Chondrocyte (in vitro differentiated cells): ENCODE measurements at places on chromosomes 2 and 18. TPM values are rescaled to one million over a fixed set of nuclear protein-coding genes. Genes with fewer than 3 reads are reported as not detected.
A peak's percentile ranks its signal among the peaks of the same experiment; 100 is the strongest.

DNA sequence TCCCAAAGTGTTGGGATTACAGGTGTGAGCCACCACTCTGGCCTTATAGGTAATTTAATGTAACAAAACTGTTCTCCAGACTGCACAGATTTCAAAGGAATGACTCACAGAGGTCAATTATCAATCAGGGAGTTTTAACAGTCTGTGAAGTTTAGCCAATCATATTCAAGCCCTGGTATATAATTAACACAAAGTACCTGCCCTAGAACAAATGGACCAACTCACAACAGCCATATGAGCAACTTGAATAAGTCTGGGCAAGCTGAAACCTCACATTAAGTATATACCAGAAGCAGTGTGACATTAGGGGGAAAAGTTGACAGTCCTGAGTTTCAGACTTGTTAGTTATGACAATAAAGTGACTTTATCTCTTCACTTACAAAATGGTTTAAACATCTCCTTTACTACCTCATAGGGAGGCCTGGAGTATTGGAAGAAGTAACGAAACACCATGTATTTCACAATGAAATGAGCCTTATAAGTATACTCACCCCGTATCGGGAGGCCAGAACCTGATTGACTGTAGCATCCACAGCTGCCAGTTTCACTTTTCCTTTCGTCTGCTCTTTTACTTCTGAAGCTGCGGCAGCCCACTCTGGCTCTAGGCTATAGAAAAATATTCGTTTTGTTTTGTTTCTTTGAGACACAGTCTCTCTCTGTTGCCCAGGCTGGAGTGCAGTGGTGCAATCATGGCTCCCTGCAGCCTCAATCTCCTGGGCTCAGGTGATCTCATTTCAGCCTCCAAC, 22.2 kb downstream of the PDIA6 start:
- H3K27ac ChIP-seq, result no peak overlapping the region
- peaks cover 8% of the 10 kb centered on the region for H3K4me1 ChIP-seq
- no peaks in the 10 kb centered on the region for H3K27me3 ChIP-seq
- peaks cover 49% of the 10 kb centered on the region for H3K36me3 ChIP-seq
- no peak for DNase-seq
- H3K4me3 ChIP-seq, result no peak overlapping the region

The PSMA8 gene
- total RNA-seq, result not detected in 3 replicates

The AQP12A gene
- total RNA-seq, result not detected in 3 replicates

The GPR17 gene
- total RNA-seq, result not detected in 3 replicates

GRCh38 chr2:157657858-157658257, 29.2 kb upstream of the ACVR1C start:
- no peaks in the 10 kb centered on the region for H3K36me3 ChIP-seq
- no peak for DNase-seq
- no peak overlapping the region for H3K27ac ChIP-seq
- no peak overlapping the region for H3K4me3 ChIP-seq
- no peaks in the 10 kb centered on the region for H3K4me1 ChIP-seq
- H3K27me3 ChIP-seq, result no peaks in the 10 kb centered on the region

DNA sequence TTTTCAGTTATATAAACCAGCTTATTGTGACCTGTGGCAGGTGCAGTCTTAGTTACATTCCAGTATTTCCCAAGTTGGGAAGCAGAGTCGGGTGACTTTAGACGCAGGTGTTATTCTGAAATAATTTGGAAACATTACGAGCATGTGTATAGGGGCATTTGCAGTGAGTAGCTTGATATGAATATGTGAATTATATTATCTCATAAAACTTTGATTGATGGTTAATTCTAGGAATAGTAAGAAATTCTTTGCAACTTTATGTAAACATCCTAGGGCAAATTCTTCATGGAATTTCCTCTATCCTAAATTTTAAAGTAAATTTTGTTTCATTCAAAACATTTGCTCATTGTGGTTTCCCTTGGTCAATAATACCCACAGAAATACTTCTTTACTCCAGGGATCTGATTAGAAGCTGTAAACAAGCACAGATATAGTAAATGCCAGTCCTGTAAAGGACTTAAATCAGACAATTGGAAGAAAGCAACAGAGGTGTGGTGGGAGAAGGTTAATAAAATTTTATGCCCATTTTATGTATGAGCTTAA, 580.6 kb upstream of the CDH2 start:
- no peak overlapping the region for H3K4me3 ChIP-seq
- H3K36me3 ChIP-seq, result no peaks in the 10 kb centered on the region
- no peaks in the 10 kb centered on the region for H3K27me3 ChIP-seq
- no peak overlapping the region for H3K27ac ChIP-seq
- peaks cover 11% of the 10 kb centered on the region for H3K4me1 ChIP-seq
- no peak for DNase-seq

The EVX2 gene
- not detected in 3 replicates for total RNA-seq

The IL36G gene
- not detected in 3 replicates for total RNA-seq

DNA sequence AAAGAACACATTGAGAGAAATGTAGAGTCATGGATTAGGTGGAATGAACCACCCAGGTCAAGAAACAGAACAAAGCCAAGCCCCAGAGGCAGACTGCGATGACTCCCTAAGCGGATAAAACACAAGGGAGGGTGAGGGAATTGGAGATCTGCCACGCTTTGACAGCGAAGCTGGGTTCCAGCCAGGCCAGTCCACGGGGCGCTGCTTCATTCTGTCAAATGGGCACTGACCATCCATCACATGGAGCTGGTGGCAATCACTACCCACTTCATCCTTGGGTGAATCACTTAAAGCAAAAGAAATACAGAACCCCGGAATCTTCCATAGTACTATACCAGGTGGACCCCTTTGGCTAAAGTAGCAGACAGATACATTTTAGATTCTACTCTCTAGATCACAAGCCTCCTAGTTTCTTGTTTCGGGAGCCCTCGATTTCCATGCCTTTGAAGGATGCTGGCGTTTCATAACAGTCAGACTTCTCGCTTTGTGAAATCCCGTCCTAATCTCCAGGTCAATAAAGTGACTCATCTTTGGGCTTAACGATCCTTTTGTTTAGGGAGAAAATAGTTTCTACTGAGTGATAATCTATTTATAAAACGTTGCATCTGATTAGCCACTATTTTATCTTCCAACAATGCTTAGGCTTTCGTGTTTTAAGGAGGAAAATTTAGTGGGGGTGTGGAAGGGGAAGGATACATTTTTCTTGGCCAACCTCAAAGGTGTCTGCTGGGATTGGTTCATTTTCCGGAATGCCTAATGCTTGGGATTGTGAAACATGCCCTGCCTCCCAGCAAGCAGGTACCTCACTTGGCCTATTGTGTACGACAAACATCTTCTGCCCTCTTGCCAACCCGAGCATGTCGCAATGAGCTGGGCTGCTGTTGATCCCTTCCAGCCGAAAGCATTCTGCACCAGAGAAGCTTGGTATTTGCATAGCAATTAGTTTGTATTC, 44.1 kb upstream of the HDAC4 start:
- H3K27ac ChIP-seq, result no peak overlapping the region
- no peak for DNase-seq
- H3K4me3 ChIP-seq, result no peak overlapping the region
- peaks cover 17% of the 10 kb centered on the region for H3K27me3 ChIP-seq
- H3K4me1 ChIP-seq, result peaks cover 24% of the 10 kb centered on the region
- H3K36me3 ChIP-seq, result no peaks in the 10 kb centered on the region

DNA sequence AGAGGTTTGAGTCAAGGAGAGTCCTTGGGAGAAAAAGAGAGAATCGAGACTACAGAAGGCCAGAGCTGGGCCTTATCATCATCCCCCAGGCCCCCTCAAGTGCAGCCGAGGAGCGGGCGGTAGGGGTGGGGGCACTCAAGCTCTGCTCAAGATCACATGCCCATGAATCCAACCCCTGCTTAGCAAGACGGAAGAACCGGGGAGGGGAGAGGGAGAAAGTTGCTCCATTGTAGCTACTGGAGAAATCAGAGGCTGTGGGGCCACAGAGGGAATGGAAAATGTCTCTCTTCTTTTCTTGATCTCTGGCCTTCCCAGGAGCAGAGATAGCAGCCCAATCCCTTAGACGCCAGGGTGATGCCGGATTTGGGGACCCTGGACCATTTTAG, 14.6 kb downstream of the SLC4A3 start:
- no peaks in the 10 kb centered on the region for H3K27me3 ChIP-seq
- H3K36me3 ChIP-seq, result peaks cover 4% of the 10 kb centered on the region

The HIBCH gene
- 19.1 to 32.4 TPM (median 20.7 TPM) in 3 replicates for total RNA-seq

DNA sequence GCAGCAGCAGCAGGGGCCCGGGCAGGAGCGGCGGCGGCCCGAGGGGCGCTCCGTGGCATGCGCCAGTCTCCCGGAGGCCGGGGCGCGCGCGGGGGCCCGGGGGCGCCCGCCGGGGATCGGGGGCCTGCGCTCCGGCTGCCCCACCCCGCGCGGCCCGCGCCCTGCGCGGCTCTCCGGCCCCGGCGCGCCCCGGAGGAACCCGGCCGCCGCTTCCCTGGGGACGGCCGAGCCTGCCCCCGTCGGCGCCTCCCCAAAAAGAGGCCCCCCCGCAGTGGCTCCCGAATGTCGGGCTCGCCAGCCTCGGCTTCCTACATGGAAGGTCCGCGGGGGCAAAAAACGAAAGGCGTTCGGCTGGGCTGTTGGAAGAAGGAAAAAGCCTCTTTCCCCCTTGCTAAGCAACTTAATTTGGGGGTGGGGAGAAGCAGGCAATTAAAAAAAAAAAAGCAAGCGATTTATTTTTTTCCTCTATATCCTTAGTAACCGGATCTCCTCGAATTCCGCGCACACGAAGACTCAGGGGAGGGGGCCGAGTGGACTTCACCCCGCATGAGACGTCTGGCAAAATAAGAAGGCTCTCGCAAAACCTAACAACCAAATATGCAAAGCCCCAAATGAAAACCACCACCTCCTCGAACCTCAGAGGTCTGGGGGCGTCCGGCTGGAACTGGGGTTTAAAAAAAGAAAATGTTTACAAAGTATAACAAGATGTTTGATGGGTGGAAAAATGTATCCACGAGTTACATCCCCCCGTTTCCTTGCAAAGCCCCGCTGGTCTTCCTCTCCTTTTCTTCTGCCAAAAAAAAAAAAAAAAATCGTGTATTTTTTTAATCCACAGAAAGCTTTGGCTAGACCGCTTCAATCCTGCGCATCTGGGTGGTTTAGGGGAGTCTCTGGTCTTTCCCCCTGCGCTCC, at the start of gene SMAD7:
Gene SMAD7 (minus strand): TSS at position 430 of the 912 bp plus-strand sequence. CDS start 541 bp downstream, outside the sequence.
- H3K27ac ChIP-seq, result peak within 1 kb of the TSS; percentile 95
- peaks cover 38% of the 10 kb centered on the region for H3K4me1 ChIP-seq
- peaks cover 33% of the 10 kb centered on the region for H3K36me3 ChIP-seq
- no peaks in the 10 kb centered on the region for H3K27me3 ChIP-seq

The SCN9A gene
- 30.1 to 32.8 TPM (median 31.0 TPM) in 3 replicates for total RNA-seq

- no peak overlapping the region for H3K27ac ChIP-seq
- peaks cover 3% of the 10 kb centered on the region for H3K27me3 ChIP-seq
- H3K4me3 ChIP-seq, result no peak overlapping the region
Measured at GRCh38 chr18:72752220-72752619, 115.6 kb downstream of the NETO1 start.

The IL18R1 gene
- total RNA-seq, result 0.37 to 1.1 TPM (median 0.49 TPM) in 3 replicates

DNA sequence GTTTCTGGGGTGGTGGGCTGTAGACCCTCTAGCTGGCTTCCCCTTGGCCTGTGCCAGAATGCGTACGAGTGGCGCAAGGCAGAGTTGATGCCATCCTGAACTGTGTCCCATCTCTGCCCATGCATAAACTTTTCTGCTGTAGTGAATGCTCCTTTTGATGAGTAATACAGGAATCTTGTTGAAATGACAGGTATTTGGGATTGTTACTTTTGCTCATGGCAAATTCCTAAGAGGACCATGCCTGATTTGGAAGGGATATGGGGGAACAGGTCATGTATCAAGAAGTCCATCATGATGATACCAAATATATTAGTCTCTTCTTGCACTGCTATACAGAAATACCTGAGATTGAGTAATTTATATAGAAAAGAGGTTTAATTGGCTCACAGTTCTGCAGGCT, 648.0 kb downstream of the SLC4A3 start:
- no peak overlapping the region for H3K4me3 ChIP-seq
- no peak overlapping the region for H3K27ac ChIP-seq
- H3K36me3 ChIP-seq, result no peaks in the 10 kb centered on the region
- H3K4me1 ChIP-seq, result peaks cover 35% of the 10 kb centered on the region
- H3K27me3 ChIP-seq, result no peaks in the 10 kb centered on the region

DNA sequence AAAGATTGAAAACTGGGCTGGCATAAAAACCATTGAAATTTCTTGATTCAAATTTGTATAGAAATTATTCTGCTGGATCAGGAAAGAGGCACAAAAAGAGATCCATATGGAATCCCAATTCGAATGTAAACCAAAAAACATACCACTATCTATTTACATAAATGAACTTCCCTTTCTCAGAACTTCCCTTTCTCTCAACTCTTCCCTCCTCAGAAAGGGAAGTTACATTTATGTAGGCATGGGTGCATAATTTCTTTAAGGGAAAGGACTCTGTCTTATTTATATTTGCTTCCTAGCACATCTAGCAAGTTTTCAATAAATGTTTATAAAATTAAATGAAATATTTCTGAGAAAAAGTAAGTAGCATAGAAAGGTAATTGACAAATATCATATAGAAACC, 398.1 kb upstream of the ATP5MC3 start:
- H3K27me3 ChIP-seq, result peaks cover 3% of the 10 kb centered on the region
- H3K4me1 ChIP-seq, result no peaks in the 10 kb centered on the region
- no peaks in the 10 kb centered on the region for H3K36me3 ChIP-seq

DNA sequence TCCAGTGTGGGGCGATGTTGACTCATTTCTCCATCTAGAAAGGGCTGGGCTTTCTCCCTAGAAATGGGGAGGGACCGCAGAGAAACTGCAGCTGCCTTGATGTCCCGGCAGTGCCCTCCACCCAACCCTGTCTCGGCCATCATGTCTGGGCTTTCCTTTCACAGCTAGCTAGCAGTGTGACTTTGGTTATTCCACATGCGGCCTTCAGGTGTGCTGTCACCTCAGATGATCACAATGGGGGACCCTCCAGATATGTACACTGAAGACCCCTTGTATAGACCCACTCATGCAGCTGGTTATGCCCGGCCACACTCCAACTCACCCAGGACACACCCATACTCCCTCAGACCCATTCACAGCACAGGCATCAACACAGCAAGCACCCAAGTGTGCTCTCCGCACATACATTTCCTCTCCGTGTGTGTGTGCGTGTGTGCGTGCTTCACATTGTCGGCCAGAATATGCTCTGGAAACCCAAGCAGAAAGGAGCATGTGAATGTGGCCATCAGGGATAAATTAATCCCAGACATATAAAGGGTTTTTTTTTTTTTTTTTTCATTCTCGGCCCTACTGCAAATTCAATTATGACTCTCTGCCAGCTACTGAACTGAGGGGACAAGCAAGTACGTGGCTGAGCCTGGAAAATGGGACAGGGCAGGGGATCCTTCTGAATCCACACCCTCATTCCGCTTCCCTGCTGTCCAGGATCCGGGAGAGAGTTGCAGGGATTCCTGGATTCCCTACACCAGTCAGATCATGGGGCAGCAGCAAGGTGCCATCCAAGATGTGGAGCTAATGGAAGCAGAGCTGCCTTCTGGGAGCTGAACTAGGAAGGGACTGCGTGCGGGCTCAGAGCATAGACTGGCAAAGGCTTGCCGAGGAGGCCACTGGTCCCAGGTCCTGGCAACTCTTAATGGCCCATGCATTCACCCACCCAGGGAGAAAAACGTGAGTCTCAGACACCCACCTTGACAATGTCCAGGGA, 240.2 kb downstream of the DYSF start:
- DNase-seq, result peak; percentile 57
- H3K27me3 ChIP-seq, result no peaks in the 10 kb centered on the region
- peaks cover 38% of the 10 kb centered on the region for H3K4me1 ChIP-seq
- H3K36me3 ChIP-seq, result peaks cover 10% of the 10 kb centered on the region
- H3K4me3 ChIP-seq, result no peak overlapping the region
- no peak overlapping the region for H3K27ac ChIP-seq

The HOXD4 gene
- not detected in 3 replicates for total RNA-seq

GRCh38 chr2:58972737-58973136, 731.6 kb upstream of the FANCL start:
- DNase-seq, result no peak
- peaks cover 28% of the 10 kb centered on the region for H3K4me1 ChIP-seq
- H3K27me3 ChIP-seq, result no peaks in the 10 kb centered on the region
- no peaks in the 10 kb centered on the region for H3K36me3 ChIP-seq
- no peak overlapping the region for H3K27ac ChIP-seq

GRCh38 chr2:227010433-227010832, 153.6 kb downstream of the COL4A4 start:
- no peak overlapping the region for H3K27ac ChIP-seq
- H3K4me3 ChIP-seq, result no peak overlapping the region
- DNase-seq, result no peak
